Activated CD4-positive, alpha-beta T cell treated with anti-CD3 and anti-CD28 coated beads, Interleukin-2, Interleukin-4, amounts not matched to agents 100 ng/mL and 50 ng/mL, durations not matched to agents 16 hours and 8 hours (primary cell): ENCODE measurements at places on chromosomes 12 and 14.

- no peak for DNase-seq
Measured at GRCh38 chr12:99142651-99143050, 497.6 kb downstream of the APAF1 start.

GRCh38 chr12:92503029-92503931, 199.5 kb upstream of the PLEKHG7 start:
- peak; percentile 87 for DNase-seq

DNA sequence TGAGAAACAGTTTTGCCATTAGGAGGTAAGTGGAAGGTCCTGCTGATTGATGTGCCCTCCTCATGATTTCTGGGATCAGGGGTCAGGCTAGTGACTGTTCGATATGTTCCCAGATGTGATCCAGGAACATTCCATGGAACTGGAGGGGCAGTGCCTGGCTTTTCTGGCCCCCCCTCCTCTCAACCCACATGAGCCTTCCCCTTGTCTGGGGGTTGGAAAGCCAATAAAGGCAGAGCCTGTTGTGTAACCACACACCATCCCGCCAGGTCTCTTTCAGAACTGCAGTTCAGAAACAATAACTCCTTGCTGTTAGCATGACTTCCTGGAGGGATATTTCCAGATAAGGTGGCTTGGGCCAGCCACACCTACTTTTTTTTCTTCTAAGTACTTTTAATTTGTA, 17.8 kb downstream of the SMOC1 start:
- DNase-seq = no peak

- DNase-seq = peak; percentile 13
Measured at GRCh38 chr12:77064896-77065360, 441 bp downstream of the E2F7 start.

GRCh38 chr14:54251356-54251755, 145.5 kb upstream of the CDKN3 start:
- DNase-seq = no peak

DNA sequence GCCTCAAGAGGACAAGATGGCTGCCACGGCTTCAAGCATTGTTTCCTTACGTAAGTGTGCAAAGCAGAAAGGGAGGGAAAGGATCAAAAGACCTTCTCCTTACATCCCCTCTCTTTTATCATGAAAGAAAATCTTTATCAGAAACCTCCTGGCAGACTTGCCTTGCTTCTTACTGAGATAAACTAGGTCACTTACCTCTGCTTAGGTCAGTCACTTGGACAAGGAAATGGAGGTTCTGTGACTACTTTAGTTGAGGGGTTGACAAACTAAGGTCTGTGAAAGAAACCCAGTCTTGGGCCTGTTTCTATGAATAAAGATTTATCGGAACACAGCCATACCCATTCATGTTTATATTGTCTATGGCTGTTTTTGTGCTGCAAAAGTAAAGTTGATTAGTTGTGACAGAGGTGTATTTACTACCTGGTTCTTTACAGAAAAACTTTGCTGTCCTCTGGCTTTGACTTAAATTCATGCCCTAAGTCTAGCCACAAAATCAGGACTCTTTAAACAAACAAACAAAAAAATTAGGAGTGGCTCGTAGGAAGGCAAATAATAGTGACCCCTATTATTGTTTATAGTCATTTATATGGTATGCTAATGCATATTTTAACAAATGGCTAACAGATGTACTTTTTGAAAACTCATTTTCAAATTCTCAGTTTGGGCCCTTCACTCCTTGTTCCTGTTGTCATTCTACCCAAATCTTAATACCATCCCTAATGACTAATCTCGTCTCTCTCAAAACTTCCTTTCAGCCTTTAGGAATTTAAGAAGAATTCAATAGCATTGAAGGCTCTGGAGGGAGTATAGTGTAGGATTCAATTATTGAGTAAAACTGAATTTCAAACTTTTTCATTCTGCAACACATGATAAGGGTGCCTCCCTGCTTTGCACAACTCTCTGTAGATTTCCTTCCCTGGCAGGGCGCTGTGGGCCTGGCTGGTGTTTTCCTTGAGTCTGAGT, 42.0 kb upstream of the ATP2B1 start:
- DNase-seq = no peak

DNA sequence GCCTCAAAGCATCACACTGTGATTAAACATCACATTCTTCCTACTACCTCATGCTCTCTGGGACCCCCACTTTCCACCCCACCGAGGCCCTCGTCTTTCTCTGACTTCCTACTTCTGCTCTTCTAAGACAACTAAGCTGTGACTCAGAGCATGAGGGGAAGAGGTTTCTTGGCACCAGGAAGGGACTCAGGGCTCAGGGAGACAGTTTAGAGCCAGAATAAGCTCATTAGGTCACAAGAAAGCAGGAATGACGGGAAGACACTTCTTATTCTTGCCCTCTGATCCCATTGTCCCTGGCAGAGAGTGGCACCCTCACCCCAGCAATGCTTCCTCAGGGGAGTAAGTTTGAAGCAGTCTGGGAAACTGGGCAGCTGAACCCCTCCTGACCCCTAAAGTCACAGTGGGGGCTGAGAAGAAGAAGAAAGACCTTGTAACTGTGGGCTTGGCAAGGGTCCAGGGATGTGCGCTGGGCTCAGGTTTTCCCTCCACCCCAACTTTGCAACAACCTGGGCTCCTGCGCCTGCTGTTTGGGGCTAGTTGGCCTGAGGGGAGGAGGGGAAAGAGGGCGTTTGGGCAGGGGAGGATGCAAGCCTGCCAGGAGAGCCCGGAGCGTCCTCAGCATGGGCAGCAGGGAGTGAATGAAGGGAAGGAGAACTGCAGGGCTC, 64.6 kb upstream of the ACTN1 start:
- no peak for DNase-seq

GRCh38 chr14:38145142-38145541, 62.6 kb upstream of the SSTR1 start:
- no peak for DNase-seq

GRCh38 chr12:85393606-85394005, 113.6 kb downstream of the ALX1 start:
- DNase-seq = no peak

GRCh38 chr12:124036657-124037109, 63.7 kb downstream of the ZNF664 start:
- peak; percentile 36 for DNase-seq

DNA sequence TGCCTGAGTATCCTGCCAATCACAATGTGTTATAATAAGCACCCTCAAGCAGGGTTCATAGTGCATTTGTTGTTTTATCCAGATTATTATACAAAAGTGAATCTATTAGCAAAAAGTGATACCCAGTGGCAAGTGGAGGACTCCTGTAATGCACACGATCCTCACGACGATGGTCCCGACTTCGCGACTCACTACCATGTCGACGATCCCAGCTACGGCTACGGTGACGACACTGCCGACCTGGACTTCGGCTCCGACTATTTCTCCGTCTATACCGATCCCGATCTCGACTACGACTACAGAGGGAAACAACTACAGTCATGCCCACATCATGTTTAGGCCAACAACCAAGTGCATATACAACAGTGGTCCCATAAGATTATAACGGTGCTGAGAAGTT, 12.9 kb downstream of the RBM23 start:
- no peak for DNase-seq

GRCh38 chr12:65648461-65648860, 175.8 kb upstream of the HMGA2 start:
- DNase-seq = no peak

GRCh38 chr12:83143950-83144349, 457.2 kb downstream of the TMTC2 start:
- no peak for DNase-seq

DNA sequence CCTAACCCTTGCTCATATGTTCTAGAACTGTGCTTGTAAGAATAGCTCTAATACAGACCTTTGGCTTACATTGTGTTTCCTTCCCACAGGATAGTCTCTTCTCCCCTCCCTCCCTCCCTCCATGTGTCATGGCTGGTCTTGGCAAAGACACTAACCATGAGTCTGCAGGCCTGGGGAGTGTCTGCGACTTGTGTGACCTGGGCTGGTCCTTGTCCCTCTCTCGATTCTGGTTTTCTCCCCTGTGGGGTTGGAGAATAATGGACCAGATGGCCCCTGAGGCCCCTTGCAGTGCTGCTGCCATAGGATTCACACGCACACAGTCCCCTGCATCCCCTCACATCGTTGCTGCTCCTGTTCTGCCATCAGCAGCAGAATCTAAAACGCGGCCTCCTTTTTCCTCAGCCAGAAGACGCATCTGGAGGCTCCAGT, 30.3 kb downstream of the DEGS2 start:
- DNase-seq = no peak

DNA sequence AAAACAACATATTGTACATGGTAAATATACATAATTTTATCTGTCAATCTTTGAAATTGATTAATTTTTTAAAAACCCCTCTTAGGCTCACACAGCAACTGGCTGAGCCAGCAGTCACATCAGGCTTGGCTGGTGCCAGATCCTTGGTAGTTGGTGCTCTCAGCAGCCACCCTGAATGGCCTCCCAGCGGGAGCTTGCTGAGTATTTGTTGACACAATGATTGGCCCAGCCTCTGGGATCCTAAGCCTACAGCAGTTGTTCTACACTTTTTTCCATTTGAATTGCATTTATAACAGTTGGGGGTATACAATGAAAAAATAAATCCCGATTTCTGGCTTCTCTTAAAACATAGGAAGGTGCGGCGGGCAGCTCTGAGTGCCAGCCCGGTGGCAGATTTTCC, 11.1 kb downstream of the PRKAB1 start:
- no peak for DNase-seq

GRCh38 chr12:91316907-91317269, 134.3 kb upstream of the DCN start:
- no peak for DNase-seq

DNA sequence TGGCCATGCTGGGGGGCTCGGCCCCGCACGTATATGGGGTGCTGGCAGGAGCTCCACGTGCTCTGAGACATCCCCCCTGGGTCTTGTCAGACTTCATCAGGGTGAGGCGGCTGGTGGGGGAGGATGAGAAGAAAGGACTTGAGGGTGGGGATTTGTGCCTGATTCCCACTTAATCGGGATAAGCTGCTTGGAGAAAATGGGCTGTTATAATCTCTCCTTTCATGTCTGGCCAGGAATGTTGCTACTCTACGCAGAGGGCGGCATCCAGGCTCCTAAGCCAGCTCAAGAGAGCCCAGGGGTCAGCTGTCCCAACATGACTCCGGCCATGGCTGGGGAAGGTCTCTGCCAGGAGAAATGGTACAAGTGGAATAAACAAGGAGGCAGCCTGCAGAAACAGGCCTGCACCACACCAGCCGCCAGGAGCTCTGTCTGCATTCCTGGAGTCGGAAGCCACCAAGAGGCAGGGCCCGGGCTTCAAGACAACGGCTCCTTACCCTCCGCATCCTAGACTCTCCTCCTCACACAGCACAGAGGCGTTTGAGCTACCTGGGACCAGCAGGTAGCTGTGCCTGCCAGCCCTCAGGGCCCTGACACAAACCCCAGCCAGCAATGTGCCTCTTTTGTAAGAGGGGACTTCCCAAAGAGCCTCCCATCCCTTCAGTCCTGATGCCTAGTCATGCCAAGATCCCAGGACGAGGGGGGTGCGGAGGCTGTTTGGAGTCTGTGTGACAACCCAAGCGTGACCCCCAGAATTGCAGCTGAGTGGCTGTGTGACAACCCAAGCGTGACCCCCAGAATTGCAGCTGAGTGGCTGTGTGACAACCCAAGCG, 195.8 kb upstream of the DIO3 start:
- DNase-seq = no peak
